ENCODE measurements at places on chromosomes 7 and 10.

- DNase-seq = no peak
Observed at GRCh38 chr7:7740037-7740355, 21.6 kb upstream of the RPA3 start.

- no peak for DNase-seq
Observed at GRCh38 chr10:12690525-12691126, 310.9 kb downstream of the CCDC3 start.

DNA sequence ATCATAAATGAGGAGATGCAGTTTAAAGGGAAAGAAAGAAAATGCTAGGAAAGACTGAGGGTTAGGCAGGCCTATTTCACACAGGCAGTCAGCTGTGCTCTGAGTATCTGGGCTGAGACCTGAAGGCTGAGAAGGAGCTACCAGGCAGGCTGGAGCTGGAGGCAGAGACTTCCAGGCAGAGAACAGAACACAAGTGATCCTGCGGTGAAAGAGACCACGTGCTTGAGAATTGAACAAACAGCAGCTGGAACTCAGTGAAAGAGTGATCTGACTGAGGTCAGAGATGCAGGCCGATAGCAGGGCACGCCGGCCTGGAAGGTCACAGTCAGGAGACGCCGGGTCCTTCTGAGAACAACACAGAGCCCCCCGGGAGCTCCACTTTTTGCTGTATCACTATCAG is 147.8 kb downstream of the ADAM12 start:
- no peak for DNase-seq

DNA sequence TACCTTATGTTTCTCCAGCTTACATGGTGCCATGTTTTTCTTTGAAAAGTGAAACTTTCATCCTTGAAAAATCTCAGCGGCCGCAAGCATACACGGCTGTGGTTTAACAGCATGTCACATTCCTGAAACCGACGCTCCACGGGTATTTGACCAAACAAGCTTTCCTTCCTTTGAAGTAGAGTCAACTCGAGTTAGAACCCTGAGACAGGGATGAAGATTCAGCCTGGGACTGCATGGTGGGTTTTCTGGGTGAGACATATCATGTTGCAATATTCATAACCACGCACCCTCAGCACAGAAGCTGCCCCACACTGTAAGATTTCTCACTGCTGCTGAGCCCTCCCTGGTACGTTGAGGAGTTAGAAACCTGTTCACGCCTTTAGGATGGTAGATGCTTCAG is 8.1 kb downstream of the CYP26A1 start:
- no peak for DNase-seq

DNA sequence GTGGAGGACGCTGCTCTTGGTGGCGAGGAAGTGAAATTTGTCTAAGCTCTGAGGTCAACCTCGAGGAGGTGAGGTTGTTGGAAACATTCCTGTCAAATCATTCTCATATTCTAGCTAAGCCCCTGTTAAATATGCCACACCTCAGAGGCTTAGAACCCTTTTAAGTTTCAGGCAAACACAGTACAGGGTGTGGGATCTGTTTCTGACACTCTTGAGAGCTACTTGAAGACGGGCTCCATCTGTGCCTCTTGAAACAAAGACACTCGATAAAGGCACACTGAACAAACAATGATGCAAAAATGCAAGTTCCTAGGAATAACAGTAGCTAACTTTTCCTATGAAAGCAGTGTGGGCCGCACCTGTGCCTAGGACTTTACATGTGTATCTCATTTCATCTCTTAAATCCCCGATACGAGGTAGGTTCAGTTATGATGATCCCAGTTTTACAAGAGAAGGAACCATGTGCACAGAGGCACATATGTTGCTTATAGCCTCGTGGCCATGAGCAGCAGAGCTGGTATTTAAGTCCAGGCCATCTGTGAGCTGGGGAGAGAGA is 299.2 kb downstream of the CCDC3 start:
- no peak for DNase-seq

- no peak for DNase-seq
Observed at GRCh38 chr7:3138997-3139396, 95.3 kb upstream of the CARD11 start.

- DNase-seq = no peak
Observed at GRCh38 chr7:69742237-69742636, 144.0 kb downstream of the AUTS2 start.

GRCh38 chr10:43952760-43953159 is 304.1 kb upstream of the ZNF32 start:
- DNase-seq = no peak

DNA sequence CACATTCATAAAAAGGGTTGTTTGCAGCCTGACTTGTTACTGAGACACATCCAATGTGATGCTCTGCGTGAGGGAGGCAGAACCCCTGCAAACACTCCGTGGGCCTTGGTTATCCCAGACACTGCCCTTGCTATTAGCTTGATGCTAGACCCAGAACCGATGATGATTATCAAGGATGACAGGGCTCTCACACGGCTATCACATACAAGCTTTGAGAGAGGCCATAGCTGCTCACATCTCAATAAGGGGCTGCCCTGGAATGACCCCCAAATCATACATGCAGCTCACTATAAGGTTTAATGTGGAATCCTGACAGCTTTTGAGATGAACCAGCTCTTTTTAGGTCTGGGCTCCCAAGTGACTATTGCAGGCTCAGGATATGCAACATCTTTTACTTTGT is 44.4 kb upstream of the TCERG1L start:
- no peak for DNase-seq

DNA sequence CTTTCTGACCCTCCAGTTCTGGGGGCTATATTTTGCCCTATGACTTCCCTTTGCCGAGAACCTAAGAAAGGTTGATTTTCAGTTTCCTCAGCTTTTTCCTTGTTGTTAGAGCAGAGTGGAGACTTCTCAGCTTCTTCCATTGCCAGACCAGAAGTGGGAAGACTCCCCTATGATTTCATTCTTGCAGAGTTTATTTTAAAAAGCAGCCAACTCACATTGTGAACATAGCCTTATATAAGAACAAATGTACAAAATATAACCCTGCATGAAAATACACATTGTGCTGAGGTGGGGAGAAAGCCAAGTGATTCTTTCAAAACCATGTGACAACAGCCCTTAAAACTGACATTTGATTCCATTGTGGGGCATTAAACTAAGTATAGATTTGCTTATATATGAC is 33.8 kb upstream of the FZD8 start:
- DNase-seq = no peak

DNA sequence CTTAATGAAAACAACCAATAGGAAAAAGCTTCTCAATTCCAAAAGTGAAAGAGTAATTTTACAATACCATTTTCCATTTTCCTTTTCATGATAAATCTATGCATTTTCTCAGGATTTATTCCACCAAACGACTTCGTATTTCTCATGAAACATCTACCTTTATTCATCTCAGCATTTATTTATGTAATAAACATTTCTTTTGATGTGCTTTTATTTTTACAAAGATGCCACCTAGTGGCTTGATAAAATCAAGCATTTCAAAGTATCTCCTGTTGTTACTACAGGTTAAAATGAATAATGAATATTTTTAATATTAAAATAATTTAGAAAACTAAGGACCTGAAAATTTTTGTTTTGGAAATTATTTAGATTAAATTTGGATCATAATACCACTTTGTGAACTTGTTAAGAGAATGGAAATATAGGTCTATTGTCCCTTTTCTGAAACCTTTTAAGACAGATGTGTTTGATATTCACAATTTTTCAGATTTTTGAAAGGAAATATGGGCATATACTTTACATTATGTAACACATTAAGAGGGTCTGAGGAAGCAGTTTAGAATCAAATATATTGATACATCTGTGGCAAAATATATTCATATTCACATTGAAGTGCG is 2.7 kb upstream of the IQUB start:
- DNase-seq = no peak

DNA sequence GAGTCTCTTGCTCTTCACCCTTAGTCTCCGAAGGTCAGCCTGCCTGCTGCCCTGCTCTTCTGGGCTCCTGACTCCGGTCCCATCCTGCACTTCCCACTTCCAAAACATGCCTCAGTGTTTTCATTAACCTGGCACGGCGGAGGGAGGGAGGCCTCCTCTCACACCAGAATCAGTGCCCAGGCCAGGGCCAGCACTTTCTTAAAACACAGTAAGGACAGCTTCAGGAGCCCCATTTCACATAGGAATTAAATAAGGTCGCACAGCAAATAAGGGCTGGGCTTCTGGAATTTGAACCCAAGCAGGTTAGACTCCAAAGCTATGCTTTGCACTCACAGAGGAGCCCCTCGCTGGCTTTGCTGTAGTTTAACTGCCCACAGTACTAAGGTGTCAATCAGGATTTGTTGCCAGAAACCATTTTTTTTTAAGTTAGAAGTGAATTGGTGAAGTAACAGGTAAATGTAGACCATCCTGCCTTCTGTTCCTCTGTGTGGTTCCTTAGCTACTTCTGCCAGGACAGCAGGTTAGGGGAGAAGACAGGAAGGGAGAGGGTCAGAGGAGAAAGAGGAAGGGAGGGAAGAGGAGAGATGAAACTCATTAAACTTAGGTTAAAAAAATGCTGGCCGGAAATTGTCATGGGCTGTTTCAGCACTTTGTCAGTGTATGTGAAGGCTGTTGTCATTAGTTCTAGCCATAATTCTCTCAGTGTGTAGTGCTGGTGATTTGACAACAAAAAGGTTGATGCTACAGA is 1.1 kb downstream of the RASSF4 start:
- DNase-seq = no peak

DNA sequence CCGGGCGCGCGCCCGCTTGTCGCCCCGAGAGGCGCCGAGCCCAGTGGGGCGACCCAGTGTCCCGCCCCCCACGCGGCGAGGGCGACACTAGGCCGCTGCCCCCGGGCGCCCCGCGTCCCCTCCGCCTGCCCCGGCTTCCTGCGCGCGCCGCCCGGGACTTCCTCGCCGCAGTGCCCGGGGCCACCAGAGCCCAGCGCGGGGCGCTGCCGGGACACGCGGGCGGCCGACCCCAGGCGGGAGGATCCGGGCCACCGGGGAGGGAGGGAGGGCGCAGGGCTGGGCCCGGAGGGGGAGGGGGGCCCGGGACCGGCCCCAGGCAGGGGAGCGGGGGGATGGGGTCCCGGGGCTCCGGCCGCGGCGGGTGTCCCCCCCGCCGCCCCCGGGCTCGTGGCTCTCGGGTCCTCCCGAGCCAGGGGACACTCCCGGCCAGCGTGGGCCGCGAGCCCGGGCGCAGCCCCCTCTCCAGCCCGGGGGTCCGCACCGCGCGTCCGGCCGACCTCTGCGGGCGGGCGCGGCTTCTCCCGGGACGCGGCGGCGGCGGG is 435 bp upstream of the PWWP2B start:
- DNase-seq = no peak

DNA sequence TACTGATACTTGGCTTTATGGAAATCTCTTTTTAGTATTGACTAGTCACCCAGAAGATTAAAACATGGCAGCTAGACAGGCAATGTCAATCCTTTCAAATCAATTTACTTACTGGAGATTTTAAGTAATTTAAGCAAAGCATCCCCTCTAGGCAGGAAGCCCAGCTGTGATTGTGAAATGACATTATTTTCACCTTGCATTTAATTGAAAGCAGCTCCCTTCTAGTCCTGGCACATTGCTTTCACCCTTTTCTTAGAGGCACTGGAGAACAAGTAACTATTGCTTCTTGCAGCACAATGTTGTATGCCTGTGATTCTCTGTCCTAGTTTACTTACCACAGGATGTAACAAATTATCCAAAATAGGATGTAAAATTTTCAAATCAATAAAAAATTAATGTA is 13.3 kb downstream of the ST7 start:
- DNase-seq = no peak

- no peak for DNase-seq
Observed at GRCh38 chr10:119449760-119450461, 92.6 kb downstream of the RGS10 start.

DNA sequence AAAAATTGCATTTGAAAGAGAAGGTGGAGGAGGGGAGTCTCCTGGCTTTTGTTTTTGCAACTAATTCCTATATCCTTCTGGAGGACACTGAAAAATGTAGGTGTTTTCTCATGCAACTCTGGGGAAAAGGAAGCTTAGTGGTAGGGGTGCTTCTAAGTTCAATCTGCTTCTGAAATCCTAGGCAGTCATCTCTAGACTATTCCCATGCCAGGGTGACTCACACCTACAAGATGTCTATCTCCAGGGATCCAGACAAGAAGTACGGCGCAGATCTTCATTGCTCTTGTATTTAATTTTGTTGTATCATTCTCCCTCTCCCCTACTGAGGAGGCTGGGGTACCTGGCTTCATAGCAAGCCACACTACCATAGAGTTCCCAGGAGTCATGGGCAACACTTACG is 258.8 kb downstream of the PHF14 start:
- no peak for DNase-seq

All from epithelial cell of prostate (primary cell).